ENCODE measurements at places on chromosomes 7 and 10.
A peak's percentile ranks its signal among the peaks of the same experiment; 100 is the strongest.

DNA sequence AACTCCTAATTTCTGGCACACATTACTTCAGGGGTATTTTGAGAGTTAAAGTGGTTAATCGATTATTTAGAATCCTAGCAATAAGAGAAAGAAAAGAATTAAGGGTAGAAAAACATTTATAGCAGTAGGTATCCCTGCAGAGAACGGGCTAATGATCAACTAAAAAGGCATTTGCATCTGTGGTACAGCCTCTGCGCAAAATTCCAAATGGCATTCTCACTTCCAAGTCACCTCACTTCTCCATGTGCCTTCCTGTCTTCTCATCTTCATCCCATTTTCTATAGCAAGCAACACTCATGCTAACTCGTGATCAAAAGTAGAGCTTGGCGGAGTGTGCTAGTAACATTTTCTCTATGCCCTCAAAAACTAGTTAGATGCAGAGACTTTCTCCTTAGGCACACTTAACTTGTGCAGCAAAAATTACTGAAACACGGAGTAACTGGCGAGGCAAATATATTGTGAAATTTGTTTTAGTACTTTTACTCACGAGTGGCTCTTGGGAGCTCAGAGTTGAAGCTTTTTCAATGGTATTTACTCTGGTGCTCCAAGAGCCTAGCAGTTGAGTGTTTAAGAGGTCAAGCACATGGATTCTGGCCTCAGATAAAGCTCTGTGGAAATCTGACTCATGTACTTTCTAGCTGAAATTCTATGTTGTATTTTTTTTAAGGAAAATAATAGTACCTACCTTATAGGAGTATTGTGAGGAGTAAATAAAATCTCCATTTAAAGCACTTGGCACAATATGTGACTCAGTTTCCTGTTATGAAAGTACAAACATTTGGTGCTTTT is 65.1 kb downstream of the MET start:
- H3K27me3 ChIP-seq: peaks cover 59% of the 10 kb centered on the region
- no peaks in the 10 kb centered on the region for H3K4me1 ChIP-seq
- no peak overlapping the region for H3K27ac ChIP-seq
- H3K4me3 ChIP-seq: no peak overlapping the region
- H3K36me3 ChIP-seq: no peaks in the 10 kb centered on the region

GRCh38 chr10:90915766-90916075 is 5.2 kb downstream of the ANKRD1 start:
- no peak overlapping the region for H3K4me3 ChIP-seq
- H3K36me3 ChIP-seq: no peaks in the 10 kb centered on the region
- peaks cover 30% of the 10 kb centered on the region for H3K27me3 ChIP-seq
- H3K27ac ChIP-seq: no peak overlapping the region

GRCh38 chr10:46092524-46093081 is 46.5 kb upstream of the MSMB start:
- H3K27me3 ChIP-seq: no peaks in the 10 kb centered on the region
- DNase-seq: no peak
- H3K27ac ChIP-seq: no peak overlapping the region
- H3K4me3 ChIP-seq: no peak overlapping the region
- H3K4me1 ChIP-seq: peaks cover 38% of the 10 kb centered on the region

DNA sequence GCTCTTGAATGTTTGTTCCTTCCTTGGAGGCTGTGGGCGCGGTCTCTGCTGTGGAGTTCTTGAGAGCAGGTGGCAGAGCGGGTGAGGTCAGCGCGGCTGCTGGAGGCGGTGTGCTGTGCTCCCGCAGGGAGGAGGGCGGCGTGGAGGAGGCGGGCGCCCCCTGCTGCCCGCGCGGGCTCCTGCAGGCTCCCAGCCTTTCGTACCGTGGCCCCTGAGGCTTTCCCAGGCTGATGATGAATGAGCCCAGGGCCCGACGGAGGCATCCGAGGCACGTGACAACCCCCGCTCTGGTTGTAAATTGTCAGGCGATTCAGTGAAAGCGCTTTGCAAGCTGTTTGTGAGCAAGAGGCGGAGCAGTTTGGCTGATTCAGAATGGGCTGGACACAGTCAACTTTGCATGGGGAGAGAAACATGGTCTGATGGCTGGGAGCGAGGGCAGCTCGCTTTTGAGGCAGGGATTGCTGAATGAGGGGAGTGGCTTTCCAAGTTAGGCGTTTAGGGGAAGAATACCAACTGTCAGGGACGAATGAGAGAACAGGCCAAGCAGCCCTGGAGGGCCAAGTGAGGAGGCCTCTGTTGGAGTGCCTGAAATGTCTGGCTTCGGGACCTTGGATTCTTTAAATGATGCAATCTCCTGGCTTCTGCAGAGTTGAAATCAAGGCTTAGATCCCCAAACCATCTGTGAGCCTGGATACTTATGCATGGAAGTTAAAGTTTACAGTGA is 46.6 kb downstream of the CDHR3 start:
- H3K27ac ChIP-seq: peak overlapping the region; percentile 88
- H3K27me3 ChIP-seq: peaks cover 9% of the 10 kb centered on the region
- H3K4me1 ChIP-seq: peaks cover 13% of the 10 kb centered on the region

GRCh38 chr7:137081321-137082093 is 213.1 kb downstream of the CHRM2 start:
- no peak for DNase-seq
- no peaks in the 10 kb centered on the region for H3K4me1 ChIP-seq
- no peak overlapping the region for H3K27ac ChIP-seq
- no peaks in the 10 kb centered on the region for H3K36me3 ChIP-seq
- H3K27me3 ChIP-seq: no peaks in the 10 kb centered on the region

GRCh38 chr7:24715661-24716479 is 41.4 kb downstream of the GSDME start:
- H3K4me3 ChIP-seq: no peak overlapping the region
- H3K36me3 ChIP-seq: peaks cover 3% of the 10 kb centered on the region
- no peak overlapping the region for H3K27ac ChIP-seq
- peaks cover 63% of the 10 kb centered on the region for H3K27me3 ChIP-seq

DNA sequence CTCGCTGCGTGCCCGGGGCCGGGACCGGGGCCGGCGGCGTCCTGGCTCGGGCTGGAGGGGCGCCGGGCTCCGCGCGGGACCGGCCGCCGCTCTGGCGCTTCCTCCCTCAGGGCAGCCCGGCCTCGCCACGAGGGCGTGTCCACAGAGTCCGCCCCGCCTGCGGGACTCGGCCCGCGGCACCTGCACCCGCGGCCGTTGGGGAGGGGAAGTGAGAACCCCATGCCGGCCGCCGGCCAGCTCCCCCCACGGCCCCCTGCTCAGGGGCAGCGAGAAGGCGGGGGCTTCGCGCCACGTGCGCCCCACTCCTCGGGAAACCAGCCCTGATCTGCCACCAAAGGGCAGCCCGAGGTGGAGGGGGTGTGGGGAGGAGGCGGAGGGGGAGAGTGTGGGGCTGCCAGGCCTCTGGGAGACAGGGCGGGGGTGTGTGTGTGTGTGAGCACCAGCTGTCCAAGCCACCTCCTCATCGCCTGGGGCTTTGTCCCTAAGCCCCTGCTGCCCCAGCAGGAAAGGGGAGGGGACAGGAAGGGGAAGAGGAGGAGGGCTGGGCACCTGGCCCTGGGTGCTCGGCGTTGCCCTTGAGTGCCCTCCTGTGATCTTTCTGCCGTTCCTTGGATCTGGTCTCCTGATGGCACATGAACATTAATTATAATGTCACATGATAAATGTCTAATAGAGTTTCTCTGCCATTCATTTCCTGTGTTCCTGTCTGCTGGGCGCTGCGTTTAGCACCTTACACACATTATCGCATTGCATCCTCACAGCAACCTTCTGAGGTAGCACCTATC is at the start of gene PIK3AP1:
Gene PIK3AP1 (minus strand): TSS at position 93 of the 785 bp plus-strand sequence. CDS start 120 bp downstream, outside the sequence.
- peaks cover 3% of the 10 kb centered on the region for H3K36me3 ChIP-seq
- peak; percentile 14 for DNase-seq
- peaks cover 29% of the 10 kb centered on the region for H3K4me1 ChIP-seq
- peak within 1 kb of the TSS; percentile 75 for H3K27ac ChIP-seq
- peak within 1 kb of the TSS; percentile 97 for H3K4me3 ChIP-seq
- H3K27me3 ChIP-seq: peaks cover 7% of the 10 kb centered on the region

DNA sequence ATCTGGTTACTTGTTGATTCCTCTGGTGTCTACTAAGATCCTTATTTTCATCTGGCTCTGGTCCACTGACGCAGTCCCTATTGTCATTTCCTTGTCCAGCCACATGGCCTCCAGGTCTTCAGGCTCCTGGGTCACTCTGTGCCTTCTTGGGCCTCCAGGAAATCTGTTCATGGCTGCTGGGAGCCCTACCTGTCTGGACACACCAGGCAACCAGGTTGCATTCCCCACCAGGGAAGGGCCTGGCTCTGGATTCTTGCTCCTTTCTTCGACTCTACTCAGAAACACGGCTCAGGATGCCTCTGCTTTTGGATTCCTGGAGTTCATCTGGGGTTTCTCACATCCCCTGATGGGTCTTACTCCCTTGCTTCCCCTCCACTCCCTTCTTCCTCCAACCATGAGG is 8.0 kb upstream of the PPIF start:
- no peak overlapping the region for H3K4me3 ChIP-seq
- peaks cover 12% of the 10 kb centered on the region for H3K4me1 ChIP-seq
- no peaks in the 10 kb centered on the region for H3K36me3 ChIP-seq
- peak overlapping the region; percentile 27 for H3K27ac ChIP-seq
- no peak for DNase-seq
- H3K27me3 ChIP-seq: no peaks in the 10 kb centered on the region

GRCh38 chr7:130867039-130867438 is 133.0 kb upstream of the KLF14 start:
- no peak for DNase-seq
- no peak overlapping the region for H3K4me3 ChIP-seq
- H3K27ac ChIP-seq: peak overlapping the region; percentile 77
- peaks cover 6% of the 10 kb centered on the region for H3K4me1 ChIP-seq
- peaks cover 7% of the 10 kb centered on the region for H3K36me3 ChIP-seq
- no peaks in the 10 kb centered on the region for H3K27me3 ChIP-seq

GRCh38 chr10:16612115-16612980 is 90.7 kb upstream of the C1QL3 start:
- DNase-seq: no peak
- H3K4me1 ChIP-seq: no peaks in the 10 kb centered on the region
- no peak overlapping the region for H3K4me3 ChIP-seq

DNA sequence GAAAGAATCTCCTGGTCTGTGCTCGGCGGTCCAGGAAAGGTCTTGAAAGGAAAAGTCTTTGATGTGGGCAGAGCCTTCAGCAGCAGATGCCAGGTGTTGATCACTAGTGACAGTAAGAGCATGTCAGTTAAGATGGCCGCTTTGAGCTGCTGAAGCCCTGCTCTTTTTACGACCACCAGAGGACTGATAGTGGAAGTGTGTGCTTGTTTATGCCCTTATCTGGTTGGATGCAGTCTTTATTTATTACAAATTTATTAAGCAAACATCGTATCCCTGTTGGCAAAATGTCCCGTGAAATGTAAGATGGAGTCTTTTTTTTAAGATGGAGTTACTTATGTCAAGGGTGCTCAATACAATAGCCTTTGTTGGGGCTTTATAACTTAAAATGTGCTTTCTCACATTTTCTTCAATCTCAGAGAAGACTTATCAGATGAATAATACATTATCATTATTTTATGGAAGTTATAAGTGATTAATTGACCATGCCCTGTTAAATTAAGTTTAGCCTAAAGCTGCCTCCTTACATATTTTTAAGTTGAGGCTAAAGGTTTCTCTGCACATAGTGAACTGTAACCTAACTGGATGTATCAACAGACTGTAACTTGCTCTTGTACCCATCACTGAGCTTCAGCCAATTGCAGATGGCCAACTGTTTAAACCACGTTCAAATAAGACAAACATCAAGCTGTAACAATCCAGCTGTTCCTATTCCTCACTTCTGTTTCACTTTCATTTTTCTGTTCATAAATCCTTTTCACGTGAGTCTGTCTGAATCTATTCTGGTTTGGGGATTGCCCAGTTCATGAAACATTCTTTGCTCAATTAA is 97.4 kb upstream of the PIK3CG start:
- peaks cover 2% of the 10 kb centered on the region for H3K36me3 ChIP-seq
- H3K27ac ChIP-seq: peak overlapping the region; percentile 87
- no peaks in the 10 kb centered on the region for H3K27me3 ChIP-seq
- peaks cover 26% of the 10 kb centered on the region for H3K4me1 ChIP-seq
- H3K4me3 ChIP-seq: peak overlapping the region; percentile 82

DNA sequence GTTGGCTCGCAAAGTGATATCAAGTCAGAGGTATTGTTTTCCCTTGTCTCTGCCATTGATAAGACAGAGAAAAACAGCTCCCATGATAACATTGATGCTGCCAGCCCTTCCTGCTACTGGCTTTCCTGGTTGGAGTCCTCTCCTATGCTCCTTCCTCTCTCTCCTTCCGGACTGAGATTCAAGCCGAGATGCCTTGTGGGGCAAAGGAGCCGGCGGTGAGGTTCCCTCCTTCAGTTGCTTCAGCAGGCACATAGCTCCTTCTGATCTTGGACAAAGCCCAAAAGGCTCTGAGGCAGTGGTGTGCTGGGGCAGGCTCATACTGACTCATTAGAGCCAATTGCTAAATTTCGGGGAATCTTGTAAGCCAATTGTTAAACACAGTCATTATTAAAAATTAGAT is 8.8 kb upstream of the ZCCHC24 start:
- H3K4me1 ChIP-seq: peaks cover 2% of the 10 kb centered on the region
- peaks cover 2% of the 10 kb centered on the region for H3K36me3 ChIP-seq
- DNase-seq: no peak
- peaks cover 8% of the 10 kb centered on the region for H3K27me3 ChIP-seq

- DNase-seq: no peak
- peaks cover 6% of the 10 kb centered on the region for H3K36me3 ChIP-seq
- H3K4me3 ChIP-seq: no peak overlapping the region
Measured at GRCh38 chr7:37234334-37234733, 214.3 kb downstream of the ELMO1 start.

GRCh38 chr10:7027237-7027912 is 383.5 kb downstream of the SFMBT2 start:
- peaks cover 2% of the 10 kb centered on the region for H3K4me1 ChIP-seq
- no peak overlapping the region for H3K27ac ChIP-seq
- H3K36me3 ChIP-seq: no peaks in the 10 kb centered on the region

GRCh38 chr7:103996017-103996551 is 6.6 kb upstream of the RELN start:
- no peak overlapping the region for H3K27ac ChIP-seq
- peaks cover 11% of the 10 kb centered on the region for H3K27me3 ChIP-seq
- H3K4me1 ChIP-seq: no peaks in the 10 kb centered on the region
- no peak overlapping the region for H3K4me3 ChIP-seq

- H3K27me3 ChIP-seq: peaks cover 6% of the 10 kb centered on the region
- H3K27ac ChIP-seq: no peak overlapping the region
- no peak overlapping the region for H3K4me3 ChIP-seq
- no peak for DNase-seq
- H3K4me1 ChIP-seq: no peaks in the 10 kb centered on the region
Measured at GRCh38 chr10:20855398-20856038, 41.6 kb downstream of the NEBL start.

GRCh38 chr7:37601321-37601720 is 82.2 kb upstream of the GPR141 start:
- no peak for DNase-seq
- H3K4me3 ChIP-seq: no peak overlapping the region
- no peaks in the 10 kb centered on the region for H3K36me3 ChIP-seq
- no peaks in the 10 kb centered on the region for H3K4me1 ChIP-seq

- no peak overlapping the region for H3K27ac ChIP-seq
- no peaks in the 10 kb centered on the region for H3K27me3 ChIP-seq
- no peak overlapping the region for H3K4me3 ChIP-seq
Measured at GRCh38 chr10:121137533-121137932, 286.4 kb downstream of the WDR11 start.

- peaks cover 27% of the 10 kb centered on the region for H3K27me3 ChIP-seq
- H3K27ac ChIP-seq: no peak overlapping the region
- H3K4me3 ChIP-seq: no peak overlapping the region
- H3K4me1 ChIP-seq: peaks cover 4% of the 10 kb centered on the region
- DNase-seq: no peak
- no peaks in the 10 kb centered on the region for H3K36me3 ChIP-seq
Measured at GRCh38 chr7:200290-200689, 7.9 kb downstream of the FAM20C start.

- no peaks in the 10 kb centered on the region for H3K4me1 ChIP-seq
- H3K27me3 ChIP-seq: peaks cover 24% of the 10 kb centered on the region
- H3K27ac ChIP-seq: no peak overlapping the region
- H3K4me3 ChIP-seq: no peak overlapping the region
- no peaks in the 10 kb centered on the region for H3K36me3 ChIP-seq
Measured at GRCh38 chr10:1255600-1256431, 199.6 kb downstream of the WDR37 start.

Measured in T-helper 17 cell (primary cell).